Mucosa of descending colon (tissue), 3 donors: ENCODE measurements at places on chromosomes 6 and 20. TPM values are rescaled to one million over a fixed set of nuclear protein-coding genes. Genes with fewer than 3 reads are reported as not detected.

The SLC39A7 gene
- 96.9 TPM for total RNA-seq

The PPP2R5D gene
- 35.9 TPM for total RNA-seq

The USP49 gene
- total RNA-seq, result 2.8 TPM

The TMEM244 gene
- not detected for total RNA-seq

- DNase-seq, result no peak
These were observed 666.6 kb upstream of the CITED2 start for GRCh38 chr6:140041056-140041455.

DNA sequence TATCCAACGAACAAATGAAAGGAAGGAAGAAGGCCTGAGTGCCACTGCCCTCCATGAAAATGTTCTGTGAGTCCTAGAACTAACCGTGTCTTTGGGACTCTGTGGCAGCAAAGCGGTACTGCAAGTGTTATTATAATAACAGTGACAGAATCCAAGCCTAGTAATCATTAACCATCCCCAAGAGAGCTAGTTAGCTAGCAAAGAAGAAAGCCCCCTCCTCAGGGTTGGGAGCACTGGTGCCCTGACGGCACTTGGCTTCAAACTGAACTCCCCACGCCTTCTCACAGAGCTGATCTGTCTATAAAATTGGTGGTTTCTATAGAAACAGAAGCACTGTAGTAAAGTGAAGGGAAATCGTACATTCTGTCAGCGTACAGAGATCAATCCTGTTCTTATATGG, 239.8 kb downstream of the PTPRT start:
- no peak for DNase-seq

DNA sequence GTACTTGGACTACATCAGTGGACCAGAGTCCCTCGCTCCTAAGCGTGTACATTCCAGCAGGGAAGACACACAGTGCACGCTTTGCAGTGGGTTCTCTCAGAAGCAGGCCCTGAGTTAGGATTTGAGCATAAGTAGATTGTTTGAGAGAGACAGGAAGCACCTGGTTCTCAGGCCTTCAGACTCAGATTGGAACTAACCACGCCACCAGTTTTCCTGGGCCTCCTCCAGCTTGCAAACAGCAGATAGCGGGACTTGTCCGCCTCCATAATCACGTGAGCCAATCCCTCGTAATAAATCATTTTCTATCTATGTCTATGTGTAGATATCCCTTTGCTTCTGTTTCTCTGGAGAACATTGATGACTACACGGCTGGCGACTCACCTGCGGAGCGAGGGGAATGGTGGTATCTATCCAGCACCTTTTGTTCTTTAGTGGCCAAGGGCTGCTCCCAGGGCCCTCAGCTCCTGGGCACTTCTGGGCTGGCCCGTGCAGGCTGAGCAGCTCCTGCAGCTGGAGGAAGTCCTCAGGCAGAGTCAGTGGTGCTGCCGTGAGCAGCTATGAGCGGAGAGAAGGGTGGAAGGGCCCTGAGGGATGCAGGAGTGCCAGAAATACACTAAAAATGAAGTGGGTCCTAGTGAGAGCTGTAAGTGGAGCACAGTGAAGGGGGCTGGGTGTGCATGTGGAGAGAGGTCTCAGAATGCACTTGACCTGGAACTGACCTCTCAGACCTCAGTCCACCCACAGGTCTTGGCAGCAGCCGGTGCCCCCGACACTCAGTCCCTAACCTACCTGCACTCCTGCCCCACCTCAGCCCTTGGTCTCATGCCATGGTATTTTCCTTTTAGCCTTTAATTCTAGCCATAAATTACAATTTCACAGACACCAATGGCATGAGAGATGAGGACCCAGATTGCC, 76.9 kb downstream of the STK35 start:
- no peak for DNase-seq
